ENCODE measurements at places on chromosomes 6 and 20.

DNA sequence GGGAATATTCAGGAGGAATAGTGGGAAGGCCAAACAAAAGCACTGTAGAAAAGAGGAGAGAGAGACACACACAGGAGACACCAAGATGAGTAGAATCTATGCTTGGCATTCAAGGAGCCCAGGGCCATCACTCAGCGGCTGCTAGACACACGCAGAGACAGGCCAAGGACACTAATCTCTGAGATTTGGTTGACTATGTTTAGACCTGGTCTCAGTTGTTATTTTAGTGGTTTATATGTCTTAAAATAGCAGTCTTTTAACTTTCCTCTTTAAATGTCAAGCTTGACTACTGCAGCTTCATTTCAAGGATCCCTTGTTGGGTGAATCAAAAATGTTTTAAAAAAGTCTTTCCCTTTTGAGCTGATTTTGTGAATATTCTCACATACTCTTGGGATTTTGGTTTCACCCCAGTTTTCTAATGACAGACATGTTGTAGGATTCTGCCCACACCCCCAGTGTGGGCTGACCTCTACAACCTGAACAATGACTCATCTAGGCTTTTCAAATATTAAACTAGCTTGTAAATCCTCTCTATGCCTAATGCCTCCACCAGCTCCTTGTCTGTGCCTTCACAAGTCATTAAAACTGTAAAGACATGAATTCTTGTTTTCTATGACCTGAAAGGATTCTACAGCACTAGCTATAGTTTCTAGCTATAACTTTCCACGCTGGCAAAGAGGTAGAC, 142.7 kb upstream of the EXOC2 start:
- no peak for DNase-seq

DNA sequence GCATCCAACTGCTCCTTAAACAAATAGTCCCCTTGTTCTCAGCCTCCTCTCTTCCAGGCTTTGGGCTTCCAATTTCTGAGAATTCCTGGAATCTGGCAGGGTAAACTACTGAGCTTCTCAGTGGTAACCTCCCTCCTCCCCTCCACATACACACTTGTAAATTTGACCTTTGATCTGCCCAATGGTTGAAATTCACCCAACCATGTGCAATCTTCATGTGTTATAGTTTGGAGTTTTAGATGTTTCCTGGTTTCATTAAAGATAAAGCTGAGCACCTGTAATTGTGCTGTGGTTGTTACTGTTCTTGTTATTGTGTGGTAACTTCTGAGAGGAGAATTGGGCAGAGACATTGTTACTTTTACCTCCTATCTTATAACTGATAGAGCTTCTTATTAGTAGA, 328.4 kb downstream of the TPBG start:
- DNase-seq = no peak

DNA sequence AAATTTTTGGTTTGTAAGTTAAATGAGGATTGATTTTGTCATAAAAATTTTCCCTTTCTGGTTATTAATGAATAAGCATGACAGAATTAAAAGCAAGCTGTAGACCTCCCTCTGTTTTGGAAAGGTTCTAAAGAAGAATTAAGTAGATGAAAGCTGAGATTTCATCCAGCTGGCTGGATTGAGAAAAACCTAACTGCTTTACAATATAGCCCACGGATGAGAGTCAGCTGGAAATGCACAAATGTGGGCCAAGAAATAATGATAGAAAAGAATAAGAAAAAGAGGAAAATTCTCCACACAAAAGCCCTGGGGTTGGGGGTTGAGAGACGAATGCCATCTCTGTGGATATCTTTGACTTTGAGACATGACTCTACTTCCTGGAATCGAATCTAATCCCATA, 631.6 kb downstream of the HDGFL1 start:
- DNase-seq = no peak

GRCh38 chr6:92364948-92365541, 1054.3 kb downstream of the EPHA7 start:
- DNase-seq = no peak
